ENCODE measurements at places on chromosomes 6 and 20. TPM values are rescaled to one million over a fixed set of nuclear protein-coding genes. Genes with fewer than 3 reads are reported as not detected.

SNRPB gene
- polyA plus RNA-seq: 237 TPM

LAMA4 gene
- polyA plus RNA-seq: 2.4 TPM

MYLK4 gene
- polyA plus RNA-seq: 0.76 TPM

ATF6B gene
- polyA plus RNA-seq: 45.3 TPM

CALHM5 gene
- polyA plus RNA-seq: 0.67 TPM

SYCP2 gene
- polyA plus RNA-seq: 1.5 TPM

SGK2 gene
- 0.54 TPM for polyA plus RNA-seq

SMLR1 gene
- polyA plus RNA-seq: not detected

PROKR2 gene
- not detected for polyA plus RNA-seq

SLC13A3 gene
- 0.16 TPM for polyA plus RNA-seq

TAAR6 gene
- polyA plus RNA-seq: not detected

AVP gene
- not detected for polyA plus RNA-seq

LGSN gene
- 0.09 TPM for polyA plus RNA-seq

PTCHD4 gene
- polyA plus RNA-seq: 0.02 TPM

IMPG1 gene
- polyA plus RNA-seq: 0.10 TPM

VIP gene
- polyA plus RNA-seq: 25.2 TPM

FILIP1 gene
- 0.22 TPM for polyA plus RNA-seq

POFUT1 gene
- polyA plus RNA-seq: 3.8 TPM

BCKDHB gene
- 7.2 TPM for polyA plus RNA-seq

CYP24A1 gene
- not detected for polyA plus RNA-seq

BTNL2 gene
- not detected for polyA plus RNA-seq

PCMTD2 gene
- 36.0 TPM for polyA plus RNA-seq

LY6G6F gene
- polyA plus RNA-seq: 0.35 TPM

HRH3 gene
- polyA plus RNA-seq: not detected

EPB41L1 gene
- 1.5 TPM for polyA plus RNA-seq

KIF25 gene
- 0.49 TPM for polyA plus RNA-seq

ABHD16B gene
- 0.49 TPM for polyA plus RNA-seq

KCNQ5 gene
- 1.3 TPM for polyA plus RNA-seq

KHDC1L gene
- not detected for polyA plus RNA-seq

DSP gene
- polyA plus RNA-seq: 0.72 TPM

TMEM244 gene
- not detected for polyA plus RNA-seq

BNIP5 gene
- not detected for polyA plus RNA-seq

NRSN1 gene
- polyA plus RNA-seq: not detected

ADGB gene
- polyA plus RNA-seq: not detected

DDX27 gene
- 38.7 TPM for polyA plus RNA-seq

OR2H1 gene
- not detected for polyA plus RNA-seq

ESR1 gene
- polyA plus RNA-seq: 0.80 TPM

RIMS1 gene
- polyA plus RNA-seq: not detected
